Activated CD8-positive, alpha-beta memory T cell treated with anti-CD3 and anti-CD28 coated beads for 4 hours (primary cell): ENCODE measurements at places on chromosomes 2 and 18.

- no peak for DNase-seq
These were observed 8.4 kb upstream of the RNF125 start for GRCh38 chr18:32010124-32010721.

DNA sequence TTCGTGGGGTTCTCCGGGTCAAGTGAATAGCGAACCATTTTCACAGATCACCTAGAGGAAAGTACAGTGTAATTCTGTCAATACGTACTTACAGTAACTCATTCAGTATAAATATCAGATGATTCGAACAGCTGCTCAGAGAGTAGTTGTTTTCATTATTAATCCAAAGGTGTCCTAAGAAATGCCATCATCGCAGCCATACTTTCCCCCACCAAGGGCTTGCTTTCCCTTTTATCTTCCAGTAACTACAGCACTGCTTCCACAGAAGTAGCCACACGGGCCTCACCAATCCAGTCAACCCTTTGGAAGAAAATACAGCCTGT lies 4.5 kb upstream of the C18orf32 start:
- DNase-seq, result no peak

- peak; percentile 14 for DNase-seq
These were observed 365 bp downstream of the CUL3 start for GRCh38 chr2:224584785-224585210.

- no peak for DNase-seq
These were observed 529 bp upstream of the MTA3 start for GRCh38 chr2:42567806-42568400.

DNA sequence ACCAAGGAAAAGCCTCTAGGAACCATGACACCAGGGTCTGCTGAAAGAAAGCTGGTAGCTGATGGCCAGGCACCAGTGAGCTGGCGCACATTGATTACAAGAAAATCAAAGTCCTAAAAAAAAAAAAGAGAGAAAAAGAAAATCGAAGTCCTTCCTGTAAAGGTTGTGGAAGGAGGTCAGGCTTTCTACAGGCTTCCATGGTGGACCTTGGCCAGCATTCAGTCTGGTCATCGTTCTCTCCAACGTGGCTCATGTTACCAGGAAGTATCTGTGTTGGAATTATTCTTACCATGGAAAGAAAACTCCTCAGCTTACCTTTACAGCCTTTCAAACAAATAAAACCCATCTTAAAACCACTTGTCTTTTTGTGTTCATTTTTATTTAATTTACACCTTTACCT lies 65.6 kb downstream of the CYB5A start:
- DNase-seq, result no peak

DNA sequence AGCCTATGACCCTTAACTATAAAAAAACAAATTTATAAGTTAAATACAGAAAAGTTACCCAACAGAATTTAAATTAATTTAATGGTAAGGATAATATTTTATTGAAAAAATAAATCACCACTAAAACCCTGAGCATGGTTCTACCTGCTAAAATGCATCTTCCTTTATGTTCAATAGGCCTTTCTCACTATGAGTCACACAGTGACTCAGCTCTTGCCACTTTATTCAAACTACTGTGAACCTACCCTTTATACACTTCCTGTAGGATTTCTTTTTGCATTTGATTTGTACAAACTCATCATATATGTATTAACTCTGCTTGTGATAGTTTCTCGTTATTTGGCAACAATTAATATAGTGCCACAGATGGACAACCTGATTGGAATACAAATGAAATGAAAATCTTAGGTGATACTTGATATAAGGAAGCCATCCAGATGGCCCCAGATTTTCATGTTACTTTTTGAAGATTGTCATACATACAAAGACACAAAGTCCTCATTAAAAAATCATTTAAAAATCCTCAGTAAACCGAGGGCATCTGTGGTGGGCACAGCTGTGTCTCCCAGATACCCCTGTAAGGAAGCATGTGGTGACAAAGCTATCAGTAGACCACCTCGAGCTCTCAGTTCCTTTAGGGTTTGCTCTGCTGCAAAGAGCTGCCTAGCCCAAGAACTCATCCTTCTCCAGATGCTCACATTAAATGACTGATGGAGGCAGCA lies 55.2 kb upstream of the COBLL1 start:
- no peak for DNase-seq

- no peak for DNase-seq
These were observed 138.1 kb downstream of the SETBP1 start for GRCh38 chr18:44818668-44819403.

- no peak for DNase-seq
These were observed 64.7 kb upstream of the KLF7 start for GRCh38 chr2:207230261-207231105.

DNA sequence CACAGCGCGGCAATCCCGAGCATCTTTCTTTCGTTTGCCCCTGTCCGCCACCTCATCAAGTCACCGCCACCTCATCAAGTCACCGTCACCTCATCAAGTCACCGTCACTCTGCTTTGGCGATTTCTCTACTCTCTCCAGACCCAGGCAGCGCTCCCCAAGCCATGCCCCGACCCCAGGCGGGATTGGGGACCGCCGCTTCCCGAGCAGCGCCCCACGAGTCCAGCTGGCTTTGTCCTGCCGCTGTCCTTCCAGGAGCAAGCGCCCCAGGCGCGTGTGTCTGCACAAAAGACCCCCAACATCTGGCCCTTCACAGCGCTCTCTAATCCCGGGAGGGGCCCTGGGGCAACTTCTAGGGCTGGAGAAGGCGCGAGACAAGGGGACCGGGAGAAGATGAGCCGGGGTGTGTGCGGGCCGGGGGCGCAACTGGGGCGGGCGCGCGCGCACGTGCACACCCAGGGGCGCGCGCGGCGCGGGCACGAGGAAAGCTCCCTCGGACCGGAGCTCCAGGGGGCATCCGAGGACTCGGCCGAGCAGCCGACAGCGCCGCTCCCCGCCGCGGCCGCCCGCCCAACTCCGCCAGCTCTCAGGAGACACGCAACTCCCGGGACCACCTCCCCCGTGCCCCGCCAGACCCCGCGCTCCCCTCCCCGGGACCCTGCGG lies 633 bp upstream of the RNF152 start:
- no peak for DNase-seq

DNA sequence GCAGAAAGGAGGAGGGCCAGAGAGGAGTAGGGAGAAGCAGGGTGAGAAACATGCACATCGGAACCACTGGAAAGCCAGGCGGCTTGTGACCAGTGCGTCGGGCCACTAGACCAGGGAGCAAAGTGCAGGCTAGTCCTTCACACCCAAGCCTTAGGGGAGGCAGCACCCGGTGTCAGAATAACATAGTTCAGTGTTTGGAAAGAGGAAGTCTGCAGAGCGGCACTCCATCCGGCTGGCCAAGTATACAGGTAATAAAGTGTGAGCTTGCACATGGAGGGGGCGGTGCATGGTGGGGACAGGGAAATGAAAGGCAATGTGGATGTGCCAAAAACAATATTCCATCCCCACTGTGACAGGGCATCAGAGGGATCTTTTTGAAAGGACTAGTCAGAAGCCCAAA lies 69.7 kb downstream of the ZNF521 start:
- DNase-seq, result no peak

DNA sequence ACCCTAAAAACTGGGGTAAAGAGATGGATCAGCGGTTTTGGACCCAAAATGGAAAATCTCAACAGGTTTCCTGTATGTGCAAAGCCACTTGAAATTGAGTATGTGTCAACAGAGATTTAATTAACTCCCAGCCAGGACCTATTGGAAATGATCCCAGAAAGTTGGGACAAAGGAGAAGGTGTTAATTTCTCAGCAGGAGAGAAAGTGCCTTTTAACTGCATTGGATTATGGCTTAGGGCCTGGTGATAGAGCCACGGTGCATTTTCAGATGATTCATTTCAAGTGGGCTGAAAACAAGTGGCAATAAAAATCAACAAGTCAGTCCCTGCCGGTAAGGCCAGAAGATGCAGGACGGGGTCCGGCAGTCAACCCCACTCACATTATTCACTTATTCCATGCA lies 80.2 kb upstream of the BCL11A start:
- DNase-seq, result no peak

DNA sequence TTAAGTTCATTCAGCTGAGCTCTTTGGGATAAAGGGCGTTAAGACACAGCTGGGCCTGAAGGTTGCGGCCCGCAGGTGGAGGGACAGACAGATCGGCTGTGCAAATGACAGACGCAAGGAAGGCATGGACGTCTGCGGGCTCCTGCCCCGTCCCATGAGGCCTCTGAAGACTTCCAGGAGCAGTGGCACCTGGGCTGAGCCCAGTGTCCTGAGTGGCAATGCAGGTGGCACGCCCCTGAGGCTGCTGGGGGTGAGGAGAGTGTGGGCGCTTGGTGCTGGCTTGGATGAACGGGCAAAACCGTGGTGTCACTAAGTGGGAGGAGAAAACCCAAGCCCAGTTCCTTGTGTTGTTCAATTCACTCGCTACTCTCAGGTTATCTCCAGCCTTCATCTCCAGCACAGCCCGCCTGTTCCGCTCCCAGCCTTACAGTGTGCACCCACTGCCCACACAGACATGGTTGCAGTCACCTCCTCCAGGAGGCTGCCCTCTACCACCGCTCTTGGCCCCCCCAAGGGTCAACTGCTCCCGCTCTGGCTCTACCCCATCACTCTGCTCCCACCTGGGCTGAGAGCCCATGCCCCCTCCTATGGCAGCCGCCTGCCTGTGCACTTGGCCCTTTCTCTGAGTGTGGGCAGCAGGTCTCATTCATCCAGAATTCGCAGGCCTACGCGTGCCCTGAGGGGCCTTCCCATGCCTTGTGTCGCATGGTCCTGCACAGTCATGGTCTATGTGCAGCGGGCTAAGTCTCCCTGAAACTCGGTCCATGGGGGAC lies 50.3 kb downstream of the PTGR3 start:
- DNase-seq, result no peak

DNA sequence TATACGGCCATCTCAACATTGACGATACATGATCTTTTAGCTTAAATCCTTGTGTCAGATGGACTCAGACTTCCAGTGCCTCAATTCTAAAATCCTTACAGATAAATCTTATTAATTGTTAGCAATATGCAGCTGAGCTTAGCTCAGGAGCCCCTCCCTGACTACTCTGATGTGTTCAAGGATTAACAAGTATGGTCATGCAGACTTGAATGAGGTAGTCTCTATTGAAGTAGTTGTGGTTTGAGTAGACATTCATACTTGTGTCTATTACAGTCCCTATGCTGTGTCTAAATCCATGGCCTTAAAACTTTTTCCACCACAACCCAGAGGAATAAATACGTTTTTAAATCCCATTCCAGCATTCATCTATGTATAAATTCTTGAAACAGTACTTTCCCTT lies 119.5 kb downstream of the NUP35 start:
- no peak for DNase-seq

- no peak for DNase-seq
These were observed 33.0 kb downstream of the FARSB start for GRCh38 chr2:222622910-222623309.

DNA sequence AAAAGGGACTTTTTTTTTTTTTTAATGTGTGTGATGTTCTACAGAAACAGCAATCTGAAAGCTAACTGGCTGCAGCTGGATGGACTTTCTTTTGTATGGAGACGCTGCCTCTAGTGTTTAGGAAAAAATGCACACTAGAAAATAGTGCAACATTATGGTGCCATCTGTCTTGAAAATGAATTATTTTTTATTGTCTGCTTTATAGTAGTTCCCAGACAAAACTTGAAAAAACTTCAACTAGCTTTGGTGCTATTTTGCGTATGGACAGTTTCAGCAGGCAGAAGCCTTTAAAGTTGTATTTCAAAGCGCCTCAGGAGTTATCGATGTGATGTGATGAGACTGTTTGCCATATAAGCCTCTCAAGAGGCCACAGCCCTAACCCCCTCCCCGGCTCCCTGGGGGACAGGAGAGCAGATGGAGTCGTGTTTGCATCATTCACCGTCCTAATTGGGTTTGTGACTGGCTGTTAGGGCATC lies 86.9 kb downstream of the LTBP1 start:
- DNase-seq, result no peak

DNA sequence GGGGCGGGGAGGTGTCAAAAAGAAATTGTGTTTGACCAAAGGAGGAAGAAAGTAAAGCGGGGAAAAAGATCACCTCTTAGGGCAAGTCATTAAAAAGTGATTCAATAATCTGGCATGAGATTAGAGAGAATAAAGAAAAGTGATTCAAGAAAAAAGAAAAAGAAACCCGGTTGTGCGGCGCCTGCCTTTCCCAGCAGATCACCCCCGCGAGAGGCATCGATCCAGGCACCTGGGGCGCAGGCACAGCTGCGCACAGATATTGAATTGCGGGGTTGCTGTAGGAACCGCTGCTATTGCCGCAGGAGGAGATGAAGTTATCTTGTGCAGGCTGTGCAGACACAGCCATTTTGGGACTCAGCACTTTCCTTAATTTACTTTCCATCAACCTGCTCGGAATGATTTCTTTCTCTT lies 71.2 kb downstream of the PLB1 start:
- DNase-seq, result no peak

DNA sequence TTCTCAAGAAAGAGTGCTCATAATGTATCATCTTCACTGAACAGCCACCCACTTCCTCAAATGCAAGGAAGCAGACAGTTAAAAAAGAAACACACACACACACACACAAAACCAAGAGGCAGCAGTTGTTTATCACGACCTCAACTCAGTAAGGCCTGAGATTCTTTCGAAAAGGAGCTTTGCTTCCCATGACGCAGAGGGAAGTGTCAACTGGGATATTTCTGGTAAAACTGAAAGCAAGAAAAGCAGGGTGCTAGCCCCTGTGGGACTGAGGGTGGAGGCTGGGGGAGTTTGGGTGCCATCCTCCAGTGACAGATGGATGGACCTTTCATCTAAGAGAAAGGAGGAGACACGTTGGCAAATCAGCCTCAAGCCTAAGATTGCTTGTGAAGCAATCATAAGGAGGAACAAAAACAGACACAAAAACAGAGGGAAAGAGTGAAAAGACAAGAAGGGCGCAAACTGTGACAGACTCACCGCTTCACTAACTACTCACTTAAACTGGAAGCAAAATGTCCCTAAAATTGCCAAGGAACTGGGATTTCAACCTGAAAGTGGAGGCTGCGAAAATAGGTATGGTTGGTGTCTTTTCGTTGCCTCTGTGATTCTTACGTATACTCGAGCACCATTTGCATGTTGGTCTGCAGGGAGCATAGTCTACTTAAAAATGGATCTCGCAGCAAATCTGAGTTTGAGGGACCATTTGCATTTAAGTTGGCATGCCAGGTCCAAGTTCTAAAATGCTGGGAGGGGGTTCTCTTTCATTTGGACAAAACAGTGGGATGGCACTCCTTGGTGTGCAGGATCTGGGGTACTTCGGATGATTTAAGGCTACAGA lies at the start of gene ARHGAP25:
Gene ARHGAP25, plus strand, starts transcription at position 124 of the 838 bp plus-strand sequence. Its CDS starts 389 bp downstream, at position 513.
- DNase-seq, result no peak
